ENCODE measurements at places on chromosomes 6 and 20. TPM values are rescaled to one million over a fixed set of nuclear protein-coding genes. Genes with fewer than 3 reads are reported as not detected.

The HLA-DPB1 gene
- 21.3 TPM for total RNA-seq

GRCh38 chr6:1766654-1767053 is 156.9 kb downstream of the FOXC1 start:
- H3K4me1 ChIP-seq, result peaks cover 6% of the 10 kb centered on the region
- H3K27ac ChIP-seq, result no peak overlapping the region
- H3K27me3 ChIP-seq, result no peaks in the 10 kb centered on the region
- H3K36me3 ChIP-seq, result no peaks in the 10 kb centered on the region
- no peak overlapping the region for H3K4me3 ChIP-seq
- DNase-seq, result no peak

DNA sequence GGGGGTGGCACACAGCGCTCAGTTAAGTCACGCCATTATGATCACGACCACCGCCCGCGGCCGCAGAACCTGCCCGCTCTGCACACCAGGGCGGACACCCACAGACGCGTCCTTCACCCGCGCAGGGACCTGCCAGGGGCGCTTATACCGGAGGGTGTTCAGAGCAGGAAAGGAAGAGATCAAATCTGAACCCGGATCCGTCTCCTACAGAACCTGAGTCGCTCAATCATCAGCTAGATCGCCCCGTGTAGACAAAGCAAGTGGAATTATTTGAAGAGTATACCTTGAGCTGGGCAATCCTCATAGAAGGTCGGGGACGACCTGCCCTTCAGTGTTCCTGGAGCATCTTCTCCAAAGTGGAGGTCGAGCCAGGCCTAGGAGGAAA is 14.4 kb upstream of the ZNF217 start:
- H3K4me3 ChIP-seq, result no peak overlapping the region
- no peaks in the 10 kb centered on the region for H3K36me3 ChIP-seq
- no peaks in the 10 kb centered on the region for H3K27me3 ChIP-seq
- no peak overlapping the region for H3K27ac ChIP-seq
- H3K4me1 ChIP-seq, result no peaks in the 10 kb centered on the region
- no peak for DNase-seq

The RAB22A gene
- total RNA-seq, result 22.0 TPM

DNA sequence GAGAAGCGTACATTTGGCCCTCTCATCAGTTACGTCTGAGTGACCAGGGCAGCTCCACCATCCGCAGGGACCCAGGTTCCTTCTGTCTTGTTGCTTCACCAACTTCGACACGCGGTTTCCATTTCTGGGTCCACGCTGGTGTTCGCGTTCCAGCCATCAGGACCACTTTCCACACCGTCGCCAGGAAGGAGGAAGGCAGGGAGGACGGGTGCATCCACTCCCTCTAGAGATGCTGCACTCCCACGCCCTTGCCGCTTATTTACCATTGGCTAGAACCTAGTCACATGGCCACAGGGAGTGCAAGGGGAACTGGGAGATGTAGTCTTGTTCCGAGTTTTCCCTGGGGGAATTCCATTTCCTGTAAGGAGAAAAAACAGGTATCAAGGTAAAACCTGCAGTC is 33.2 kb upstream of the SNX9 start:
- H3K27me3 ChIP-seq, result no peaks in the 10 kb centered on the region
- no peaks in the 10 kb centered on the region for H3K36me3 ChIP-seq
- no peaks in the 10 kb centered on the region for H3K4me1 ChIP-seq
- no peak overlapping the region for H3K27ac ChIP-seq
- no peak overlapping the region for H3K4me3 ChIP-seq

DNA sequence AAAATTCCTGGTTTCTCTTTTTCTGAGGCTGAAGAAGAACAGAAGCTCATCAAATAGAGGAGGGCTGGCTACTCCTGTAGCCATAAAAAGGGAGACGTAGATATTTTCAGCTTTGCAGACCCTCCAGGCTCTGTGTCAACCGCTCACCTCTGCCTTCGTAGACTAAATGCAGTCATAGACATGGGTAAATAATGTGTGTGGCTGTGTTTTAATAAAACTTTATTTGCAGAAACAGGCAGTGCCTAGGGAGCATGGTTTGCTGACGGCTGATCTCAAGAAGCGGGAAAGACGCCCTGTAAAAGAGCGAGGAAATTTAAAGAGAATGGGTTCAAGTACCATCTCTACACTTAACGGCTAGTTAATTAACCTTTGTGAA is 171.8 kb downstream of the BCAS1 start:
- H3K4me1 ChIP-seq, result peaks cover 11% of the 10 kb centered on the region
- no peaks in the 10 kb centered on the region for H3K36me3 ChIP-seq

The ADGRF1 gene
- total RNA-seq, result 1.7 TPM

DNA sequence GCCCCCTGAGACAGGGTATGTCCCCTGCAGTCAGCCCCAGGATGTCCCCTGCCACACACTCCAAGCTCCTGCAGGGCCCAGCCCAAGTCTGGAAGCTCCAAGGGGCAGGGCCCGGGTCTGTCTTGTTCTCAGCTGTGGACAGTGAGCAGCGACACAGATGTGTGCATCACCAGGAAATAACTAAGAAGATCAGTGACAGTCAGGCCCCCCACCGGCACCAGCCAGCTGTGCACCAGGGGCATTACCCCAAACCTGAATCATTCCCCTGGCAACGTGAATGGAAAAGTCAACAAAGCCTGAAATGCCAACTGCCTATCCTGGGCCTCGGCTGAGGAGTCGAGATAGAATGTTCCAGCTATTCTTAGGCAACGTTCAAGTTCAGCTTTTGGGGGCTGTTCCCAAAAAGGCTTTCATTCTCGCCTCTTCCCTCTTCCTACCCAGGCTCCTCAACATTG is 105.0 kb downstream of the PREX1 start:
- no peaks in the 10 kb centered on the region for H3K4me1 ChIP-seq
- DNase-seq, result no peak
- H3K36me3 ChIP-seq, result no peaks in the 10 kb centered on the region

The MTFR2 gene
- total RNA-seq, result 9.8 TPM
